ENCODE measurements at places on chromosomes 6 and 20.

- DNase-seq, result no peak
Measured at GRCh38 chr6:16698162-16698533, 63.1 kb downstream of the ATXN1 start.

DNA sequence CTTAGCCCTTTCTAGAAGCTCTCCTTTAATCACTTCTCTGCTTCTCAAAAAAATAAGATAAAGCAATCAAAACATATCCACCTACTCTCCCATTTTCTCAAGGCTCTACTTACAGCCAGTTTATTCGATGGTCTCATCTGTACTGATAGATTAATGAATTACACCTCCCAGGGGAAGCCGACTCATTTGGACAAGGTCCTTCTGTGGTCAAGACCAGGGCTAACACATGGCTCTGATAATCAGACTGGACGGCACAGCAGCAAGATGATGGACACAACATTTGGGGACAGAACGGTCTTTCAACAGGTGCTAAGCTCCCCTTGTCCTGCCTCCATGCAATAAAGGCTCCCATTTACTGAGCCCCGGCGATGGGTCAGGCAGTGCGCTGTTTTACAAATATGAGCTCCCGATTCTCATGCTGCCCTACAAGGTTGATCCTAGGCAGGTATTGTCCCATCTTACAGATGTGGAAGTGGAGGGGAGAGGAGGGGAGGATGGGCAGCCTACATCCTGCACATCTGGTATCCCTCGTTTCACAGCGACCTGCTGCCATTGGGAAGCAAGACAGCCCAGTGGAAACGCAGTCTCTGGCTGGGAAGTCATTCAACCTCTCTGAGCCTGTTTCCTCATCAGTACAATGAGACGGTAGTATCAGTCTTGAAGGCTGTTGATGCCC, 15.7 kb downstream of the CPNE5 start:
- DNase-seq, result no peak

- DNase-seq, result no peak
Measured at GRCh38 chr6:144336900-144337299, 51.8 kb downstream of the UTRN start.

DNA sequence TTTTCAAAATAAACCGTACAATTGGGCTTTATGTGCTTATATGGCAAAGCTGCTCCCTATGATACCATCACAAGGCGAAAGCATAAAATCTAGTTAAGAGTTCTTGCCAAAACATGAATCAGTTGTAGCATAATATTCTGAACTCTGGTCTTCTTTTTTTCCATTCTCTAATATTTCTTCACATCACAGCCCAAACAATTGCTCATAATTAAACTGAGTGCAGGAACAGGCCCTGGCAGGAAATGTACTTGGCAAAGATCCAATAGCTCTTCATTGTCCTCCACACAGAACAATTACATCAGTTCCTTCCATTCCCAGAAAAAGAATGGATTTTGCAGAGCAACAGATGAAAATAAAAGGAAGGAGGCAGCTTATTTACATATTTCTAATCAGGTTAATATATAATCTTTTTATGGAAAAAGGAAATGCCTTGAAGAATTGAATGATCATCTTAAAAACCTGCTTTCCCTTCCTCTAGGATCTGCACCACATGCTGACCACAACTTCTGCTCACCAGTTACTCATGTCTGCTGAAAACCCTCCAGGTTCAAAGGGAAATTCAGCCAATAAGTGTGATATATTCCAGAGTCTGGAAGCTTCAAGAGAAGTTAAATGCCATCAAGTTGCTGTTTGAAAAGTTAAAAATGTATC, 123.3 kb upstream of the COL21A1 start:
- no peak for DNase-seq

DNA sequence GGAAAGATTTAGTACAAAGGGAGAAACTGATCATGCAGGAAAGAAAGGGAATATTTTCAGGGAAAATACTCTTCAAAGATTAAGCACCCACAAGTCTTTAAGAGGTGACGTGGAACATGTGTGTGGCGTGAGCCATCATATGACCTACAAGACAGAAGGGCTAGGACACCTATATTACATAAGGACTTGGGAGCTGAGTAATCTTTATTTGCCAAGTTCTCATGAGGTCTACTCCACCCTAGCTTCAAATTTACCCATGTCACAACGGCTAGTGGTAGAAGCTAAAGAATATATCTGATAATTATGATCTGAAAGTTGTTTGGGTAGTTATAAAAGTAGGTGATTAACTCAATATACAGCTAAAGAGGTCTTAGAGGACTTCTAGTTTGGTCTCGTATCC, 167.8 kb downstream of the GJA10 start:
- DNase-seq, result no peak

DNA sequence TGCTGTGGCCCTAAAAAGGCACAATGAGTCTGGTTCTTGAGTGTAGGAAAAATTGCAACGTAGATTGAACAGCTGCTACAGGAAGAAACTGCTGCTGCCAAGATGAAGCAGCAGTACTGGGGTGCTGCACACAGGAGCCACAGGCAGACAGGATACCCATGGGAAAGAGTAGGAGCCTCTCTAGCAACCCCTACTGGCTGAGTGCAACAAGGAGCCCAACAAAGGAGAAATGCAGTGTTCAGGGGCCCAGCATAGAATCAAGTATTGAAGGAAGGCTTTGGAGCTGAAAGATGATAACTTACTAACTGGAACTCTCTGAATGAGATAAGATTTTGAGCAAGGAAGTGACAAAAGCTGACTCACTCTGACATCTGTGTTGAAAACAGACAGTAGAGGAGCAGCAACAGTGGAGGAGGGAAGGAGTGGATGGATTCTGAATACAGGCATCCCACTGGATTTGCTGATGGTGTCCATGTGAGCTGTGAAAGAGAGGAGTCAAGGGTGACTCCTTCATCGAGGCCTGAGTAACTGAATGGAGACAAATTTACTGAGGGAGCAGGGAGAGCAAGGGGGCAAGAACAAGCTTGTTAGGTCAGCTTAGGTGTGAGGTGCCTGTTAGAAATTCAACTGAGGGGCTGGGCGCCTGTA, 534.7 kb upstream of the JARID2 start:
- DNase-seq, result peak; percentile 76

DNA sequence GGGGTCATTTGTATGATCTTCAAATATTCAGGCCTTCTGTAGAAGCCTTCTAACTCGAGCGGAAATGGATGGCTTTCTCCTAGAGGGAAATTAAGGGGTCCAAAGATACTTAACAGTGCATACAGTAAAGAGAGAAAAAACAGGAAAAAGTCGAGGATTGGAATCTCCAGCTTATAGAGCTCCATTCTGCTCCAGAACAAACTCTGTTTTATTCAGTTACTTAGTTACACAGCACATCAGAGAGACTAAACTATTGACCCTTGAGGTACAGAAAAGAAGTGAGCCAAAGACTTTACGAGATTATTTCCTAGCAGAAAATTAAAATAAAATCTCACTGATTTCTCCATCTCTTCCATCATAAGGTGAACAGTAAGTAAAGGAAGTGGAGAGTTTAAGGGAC, 43.8 kb upstream of the DSE start:
- DNase-seq, result no peak

- DNase-seq, result no peak
Measured at GRCh38 chr20:16407251-16408067, 165.8 kb downstream of the KIF16B start.

DNA sequence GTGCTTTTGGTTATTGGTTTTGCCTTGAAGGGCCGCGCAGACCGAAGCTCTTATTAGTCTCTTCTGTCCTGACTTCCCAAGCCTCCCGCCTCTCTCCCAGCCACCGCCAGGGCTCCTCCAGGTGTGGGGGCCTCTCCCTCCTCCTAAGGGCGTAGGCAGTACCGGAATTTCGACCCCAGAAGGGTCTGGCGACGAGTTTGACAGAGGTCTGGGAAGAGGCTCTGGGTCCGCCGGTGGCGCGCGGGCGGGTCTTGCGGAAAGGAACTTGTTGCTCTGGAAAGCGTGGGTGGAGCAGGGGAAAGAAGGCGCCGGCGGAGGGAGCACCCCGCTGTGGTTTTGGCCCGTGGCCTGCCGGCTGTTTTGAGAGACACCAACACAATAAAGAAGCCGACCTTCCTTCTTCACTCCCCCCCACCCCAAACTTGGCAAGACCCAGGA, 1.8 kb downstream of the PCSK2 start:
- no peak for DNase-seq

GRCh38 chr6:100573166-100573565, 108.4 kb upstream of the SIM1 start:
- DNase-seq, result no peak

- no peak for DNase-seq
Measured at GRCh38 chr6:89708316-89708715, 69.8 kb upstream of the LYRM2 start.

DNA sequence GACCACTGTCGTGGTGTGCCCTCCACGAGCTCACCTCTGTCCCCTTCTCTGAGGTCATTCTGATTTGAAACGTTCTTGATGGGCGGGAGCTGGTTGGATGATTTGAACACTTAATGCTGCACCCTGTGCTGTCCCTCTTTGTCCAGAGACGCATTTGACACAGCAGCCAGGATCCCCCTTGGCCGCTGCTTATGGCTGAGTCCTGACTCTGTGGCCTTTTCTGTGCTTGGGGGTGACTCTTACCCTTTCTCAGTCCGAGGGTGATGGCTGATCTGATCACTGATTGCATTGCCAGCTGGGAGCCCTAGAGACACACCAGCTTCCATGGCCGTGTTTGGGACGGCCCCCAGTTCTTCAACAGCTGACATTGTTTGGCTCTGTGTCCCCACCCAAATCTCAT, 43.5 kb upstream of the FRMD1 start:
- no peak for DNase-seq

DNA sequence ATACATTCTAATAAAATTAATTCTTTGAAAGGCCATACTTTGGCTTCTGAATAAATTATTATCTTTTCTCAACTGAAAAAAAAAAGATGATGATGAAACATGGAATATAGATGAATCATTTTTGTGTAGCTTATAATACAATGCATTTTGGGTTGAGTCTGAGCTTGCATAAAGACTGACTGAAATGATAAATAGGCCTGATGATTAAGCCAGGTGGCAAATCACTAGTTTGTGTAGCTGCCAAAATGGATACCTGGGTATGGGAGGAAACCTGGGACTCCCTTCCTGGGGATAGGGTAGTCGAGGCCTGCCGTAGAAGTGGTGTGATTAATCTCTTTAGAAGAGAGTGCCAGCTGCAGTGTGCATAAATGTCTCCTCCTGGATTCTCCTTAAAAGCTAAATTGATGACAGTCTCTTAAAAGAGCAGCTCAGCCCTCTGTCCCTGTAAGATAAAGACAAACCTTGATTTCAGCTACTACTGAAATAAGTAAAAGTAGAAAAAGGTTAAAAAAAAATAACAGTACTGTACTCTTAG, 275.1 kb downstream of the GRIK2 start:
- DNase-seq, result no peak

GRCh38 chr6:17984399-17984798, 3.0 kb downstream of the KIF13A start:
- DNase-seq, result no peak

All from stimulated activated CD8-positive, alpha-beta memory T cell treated with anti-CD3 and anti-CD28 coated beads, Interleukin-7, amount 100 ng/mL, for 48 hours (primary cell).